CD4-positive, alpha-beta T cell (primary cell): ENCODE measurements at places on chromosomes 3 and 15. TPM values are rescaled to one million over a fixed set of nuclear protein-coding genes. Genes with fewer than 3 reads are reported as not detected.

GRCh38 chr15:90402223-90402622, 14.2 kb downstream of the IQGAP1 start:
- H3K36me3 ChIP-seq, result no peaks in the 10 kb centered on the region
- H3K4me1 ChIP-seq, result peaks cover 38% of the 10 kb centered on the region
- H3K27ac ChIP-seq, result peak overlapping the region; percentile 92
- H3K4me3 ChIP-seq, result no peak overlapping the region
- no peaks in the 10 kb centered on the region for H3K27me3 ChIP-seq

GRCh38 chr3:80556763-80557162, 789.0 kb upstream of the ROBO1 start:
- H3K36me3 ChIP-seq, result no peaks in the 10 kb centered on the region

DNA sequence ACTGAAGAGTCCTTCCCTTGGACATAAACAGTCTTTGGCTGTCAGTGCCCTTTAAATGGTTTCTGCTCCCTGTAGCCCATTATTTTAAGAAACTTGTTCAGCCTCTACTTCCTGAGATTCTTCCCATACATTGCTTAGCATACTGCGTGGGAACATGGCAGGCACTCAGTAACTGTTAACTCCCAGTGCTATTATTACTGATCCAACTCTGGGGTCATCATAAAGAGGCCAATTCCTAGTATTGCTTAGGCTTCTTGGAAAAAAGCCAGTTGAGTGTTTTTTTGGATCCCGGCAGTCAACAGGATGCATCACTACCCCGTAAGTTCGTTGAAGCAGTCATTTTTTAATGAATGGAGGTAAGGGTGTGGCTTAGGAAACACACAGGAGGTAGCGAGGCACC, 206.2 kb upstream of the ADAMTS9 start:
- H3K4me1 ChIP-seq, result no peaks in the 10 kb centered on the region
- DNase-seq, result no peak
- H3K27me3 ChIP-seq, result no peaks in the 10 kb centered on the region
- no peak overlapping the region for H3K27ac ChIP-seq
- H3K36me3 ChIP-seq, result no peaks in the 10 kb centered on the region

DNA sequence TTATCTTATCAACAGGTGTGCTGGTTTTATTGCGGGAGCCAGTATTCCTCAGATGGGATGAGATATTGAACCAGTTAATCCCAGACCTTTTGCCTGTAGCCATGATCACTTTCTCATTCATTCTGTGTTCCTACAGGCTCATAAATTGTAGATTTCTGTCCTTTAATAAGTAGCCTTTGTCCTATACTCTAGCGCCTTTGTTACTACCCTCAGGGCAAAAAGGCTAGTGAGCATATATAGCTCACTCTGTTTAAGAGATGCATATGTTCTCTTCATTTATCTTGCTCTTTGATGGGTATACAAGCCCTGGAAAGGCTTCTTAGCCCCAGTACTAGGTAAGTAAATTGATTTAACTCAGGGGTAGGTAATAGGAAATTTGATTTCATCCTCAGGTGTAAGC, 95.1 kb downstream of the OXSM start:
- no peaks in the 10 kb centered on the region for H3K4me1 ChIP-seq
- no peak overlapping the region for H3K27ac ChIP-seq
- peaks cover 4% of the 10 kb centered on the region for H3K27me3 ChIP-seq
- H3K4me3 ChIP-seq, result no peak overlapping the region
- H3K36me3 ChIP-seq, result no peaks in the 10 kb centered on the region

CACNA1D gene
- total RNA-seq, result not detected

IL17RE gene
- total RNA-seq, result 1.6 TPM

DNA sequence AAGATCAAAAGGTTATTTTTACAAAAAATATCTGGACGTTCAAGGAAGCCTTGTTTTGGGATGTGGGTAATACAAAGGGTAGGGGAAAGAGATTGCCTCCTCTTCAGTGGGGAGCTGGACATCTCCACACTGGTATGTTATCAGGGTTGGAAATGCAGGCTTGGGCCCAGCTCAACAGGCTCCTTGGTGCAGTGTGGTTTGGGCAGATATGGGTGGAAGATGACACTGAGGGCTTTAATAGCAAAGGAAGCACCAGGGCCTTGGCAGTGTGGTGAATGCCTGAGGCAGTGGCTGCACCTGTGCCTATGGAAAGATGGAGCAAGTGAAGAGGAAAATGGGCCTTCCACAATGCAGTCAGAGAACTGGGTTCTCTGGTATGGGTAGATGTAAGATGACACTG, 11.2 kb upstream of the MED12L start:
- H3K36me3 ChIP-seq, result no peaks in the 10 kb centered on the region
- no peak overlapping the region for H3K4me3 ChIP-seq
- peaks cover 5% of the 10 kb centered on the region for H3K27me3 ChIP-seq
- DNase-seq, result no peak
- no peaks in the 10 kb centered on the region for H3K4me1 ChIP-seq

SV2B gene
- not detected for total RNA-seq

GRCh38 chr3:129358772-129359371, 69.6 kb downstream of the EFCAB12 start:
- no peaks in the 10 kb centered on the region for H3K36me3 ChIP-seq
- H3K27me3 ChIP-seq, result no peaks in the 10 kb centered on the region
- H3K4me1 ChIP-seq, result no peaks in the 10 kb centered on the region
- no peak overlapping the region for H3K4me3 ChIP-seq
- no peak overlapping the region for H3K27ac ChIP-seq
- no peak for DNase-seq

DNA sequence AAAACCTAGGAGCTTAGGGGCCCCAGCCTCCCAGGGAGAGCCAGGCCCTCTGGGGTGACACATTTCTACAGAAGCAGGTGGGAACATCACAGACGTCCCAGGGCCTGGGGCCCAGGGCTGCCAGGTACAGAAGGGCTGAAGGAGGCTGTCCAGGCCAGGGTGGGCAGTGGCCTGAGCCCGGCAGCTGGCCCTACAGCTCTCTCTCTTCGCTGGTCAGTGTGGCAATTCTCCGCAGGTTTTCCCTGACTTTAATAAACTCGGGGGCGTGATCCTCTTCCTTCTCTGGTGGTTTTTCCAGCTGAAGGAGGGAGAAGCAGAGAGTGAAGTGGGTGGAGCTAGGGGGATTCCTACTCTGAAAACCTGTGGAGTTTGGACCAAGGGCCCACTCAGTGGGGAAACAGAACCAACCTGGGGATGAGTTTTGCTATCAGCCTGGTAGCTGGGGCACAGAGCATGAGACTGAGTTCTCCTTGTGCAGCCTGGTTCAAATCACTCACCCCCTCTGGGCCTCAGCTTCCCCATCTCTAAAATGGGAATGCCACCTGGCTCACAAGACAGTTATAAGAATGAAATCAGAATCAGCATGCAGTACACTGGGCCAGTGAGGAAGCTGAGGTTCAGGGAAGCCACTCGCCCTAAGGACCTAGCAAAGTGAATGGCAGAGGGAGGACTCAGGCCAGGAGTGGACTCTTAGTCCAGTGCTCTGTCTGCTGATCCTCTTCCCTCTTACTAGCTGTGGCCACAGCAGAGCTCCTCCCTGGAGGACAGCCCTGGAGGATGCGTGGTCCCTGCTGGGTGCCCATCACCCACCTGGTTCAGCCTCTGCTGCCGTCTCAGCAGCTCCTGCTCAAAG, 10.6 kb downstream of the FAM107A start:
- no peaks in the 10 kb centered on the region for H3K36me3 ChIP-seq
- H3K27me3 ChIP-seq, result no peaks in the 10 kb centered on the region
- H3K27ac ChIP-seq, result no peak overlapping the region

DNA sequence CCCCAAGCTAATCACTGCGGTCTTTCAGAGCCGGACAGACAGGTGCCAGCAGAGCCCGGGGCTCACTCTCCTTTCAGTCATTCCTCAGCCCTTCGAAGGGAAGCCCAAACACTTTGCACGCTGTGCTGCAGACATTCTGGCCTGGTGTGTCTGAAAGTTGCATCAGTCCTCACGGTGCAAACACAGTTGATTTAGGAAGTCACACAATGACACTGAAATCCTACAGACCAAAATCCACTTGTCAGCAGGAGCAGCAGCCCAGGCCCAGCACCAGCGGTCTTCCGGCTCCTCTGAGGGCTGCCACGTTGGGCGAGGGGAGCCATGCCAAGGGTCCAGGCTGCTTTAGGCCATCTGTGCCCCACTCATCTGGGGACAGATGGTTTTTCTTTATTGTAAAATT, 61.6 kb downstream of the RGMA start:
- peaks cover 42% of the 10 kb centered on the region for H3K36me3 ChIP-seq
- H3K27me3 ChIP-seq, result no peaks in the 10 kb centered on the region
- H3K4me1 ChIP-seq, result peaks cover 41% of the 10 kb centered on the region

PP2D1 gene
- total RNA-seq, result not detected

DNA sequence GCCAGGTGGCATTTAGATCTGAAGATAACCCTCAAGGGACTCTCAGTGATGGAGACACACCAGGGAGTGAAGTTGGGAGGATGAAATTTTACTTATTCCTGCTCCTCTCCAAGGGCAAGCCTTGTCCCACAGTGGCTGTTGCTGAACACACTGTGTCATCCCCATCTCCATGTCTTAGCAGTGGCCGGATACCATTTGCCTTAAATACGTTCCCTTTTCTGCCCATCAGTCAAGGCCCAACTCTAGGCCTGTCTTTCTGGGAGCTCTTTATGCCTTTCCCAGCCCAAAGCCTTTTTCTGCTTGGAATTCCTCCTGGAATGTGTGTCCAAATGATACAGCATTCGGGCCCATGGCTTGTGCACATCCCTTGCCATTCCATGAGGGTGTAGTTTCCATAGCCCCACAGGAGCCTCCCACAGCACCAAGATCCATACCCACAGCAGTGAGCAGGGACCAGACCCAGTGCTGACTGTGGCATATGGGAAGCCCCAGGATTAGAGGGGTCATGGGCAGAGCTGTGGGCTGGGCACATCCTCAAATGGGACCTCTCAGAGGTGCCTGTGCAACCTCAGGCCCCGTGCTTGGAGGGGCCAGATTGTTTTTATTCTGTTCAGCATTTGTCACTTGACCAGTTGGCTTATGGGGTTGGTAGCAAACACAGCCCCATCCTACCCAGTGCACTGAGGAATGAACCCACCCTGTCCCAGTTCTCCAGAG, 63.7 kb upstream of the PRR23C start:
- H3K4me1 ChIP-seq, result peaks cover 8% of the 10 kb centered on the region
- peaks cover 2% of the 10 kb centered on the region for H3K27me3 ChIP-seq

DNA sequence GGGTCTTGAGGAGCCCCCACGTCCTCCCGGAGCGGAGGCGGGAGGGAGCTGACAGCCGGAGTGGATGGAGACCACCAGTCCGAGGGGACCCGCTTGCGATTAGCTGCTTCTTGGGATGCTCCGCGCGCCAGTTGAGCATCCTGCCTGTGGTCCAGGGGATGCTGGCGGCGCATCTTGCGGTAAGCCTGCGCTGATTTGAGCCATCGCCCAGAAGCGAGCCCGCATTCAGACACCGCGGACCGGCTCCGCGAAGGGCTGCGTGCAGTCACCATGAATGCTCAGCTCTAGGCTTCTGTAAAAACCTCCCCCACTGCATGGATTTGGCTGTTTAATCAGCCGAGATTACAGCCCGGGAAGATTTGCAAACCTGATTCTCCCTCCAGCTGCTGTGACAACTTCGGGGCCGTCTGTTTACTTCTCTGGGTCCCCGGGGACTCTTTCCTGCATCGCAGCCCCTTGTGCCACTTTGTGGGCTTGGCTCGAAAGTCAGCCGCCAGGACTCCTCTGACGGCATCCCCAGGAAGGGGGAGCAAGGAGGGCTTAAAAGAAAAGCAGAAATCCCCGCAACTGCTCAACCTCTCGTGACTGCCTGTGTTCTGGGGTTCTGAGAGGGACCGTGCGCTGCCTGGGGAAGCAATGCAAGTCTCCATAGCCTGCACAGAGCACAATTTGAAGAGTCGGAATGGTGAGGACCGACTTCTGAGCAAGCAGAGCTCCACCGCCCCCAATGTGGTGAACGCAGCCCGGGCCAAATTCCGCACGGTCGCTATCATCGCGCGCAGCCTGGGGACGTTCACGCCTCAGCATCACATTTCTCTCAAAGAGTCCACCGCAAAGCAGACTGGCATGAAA, 171.1 kb downstream of the KCNAB1 start:
- peaks cover 14% of the 10 kb centered on the region for H3K4me1 ChIP-seq
- H3K27ac ChIP-seq, result no peak overlapping the region
- H3K36me3 ChIP-seq, result no peaks in the 10 kb centered on the region
- DNase-seq, result no peak

GRCh38 chr3:16808393-16809107, 76.2 kb upstream of the PLCL2 start:
- no peak for DNase-seq
- no peaks in the 10 kb centered on the region for H3K36me3 ChIP-seq
- H3K27ac ChIP-seq, result no peak overlapping the region
- no peak overlapping the region for H3K4me3 ChIP-seq

GRCh38 chr3:151538456-151539393, 77.9 kb upstream of the IGSF10 start:
- H3K27ac ChIP-seq, result no peak overlapping the region
- DNase-seq, result no peak
- no peaks in the 10 kb centered on the region for H3K4me1 ChIP-seq
- no peaks in the 10 kb centered on the region for H3K36me3 ChIP-seq

DNA sequence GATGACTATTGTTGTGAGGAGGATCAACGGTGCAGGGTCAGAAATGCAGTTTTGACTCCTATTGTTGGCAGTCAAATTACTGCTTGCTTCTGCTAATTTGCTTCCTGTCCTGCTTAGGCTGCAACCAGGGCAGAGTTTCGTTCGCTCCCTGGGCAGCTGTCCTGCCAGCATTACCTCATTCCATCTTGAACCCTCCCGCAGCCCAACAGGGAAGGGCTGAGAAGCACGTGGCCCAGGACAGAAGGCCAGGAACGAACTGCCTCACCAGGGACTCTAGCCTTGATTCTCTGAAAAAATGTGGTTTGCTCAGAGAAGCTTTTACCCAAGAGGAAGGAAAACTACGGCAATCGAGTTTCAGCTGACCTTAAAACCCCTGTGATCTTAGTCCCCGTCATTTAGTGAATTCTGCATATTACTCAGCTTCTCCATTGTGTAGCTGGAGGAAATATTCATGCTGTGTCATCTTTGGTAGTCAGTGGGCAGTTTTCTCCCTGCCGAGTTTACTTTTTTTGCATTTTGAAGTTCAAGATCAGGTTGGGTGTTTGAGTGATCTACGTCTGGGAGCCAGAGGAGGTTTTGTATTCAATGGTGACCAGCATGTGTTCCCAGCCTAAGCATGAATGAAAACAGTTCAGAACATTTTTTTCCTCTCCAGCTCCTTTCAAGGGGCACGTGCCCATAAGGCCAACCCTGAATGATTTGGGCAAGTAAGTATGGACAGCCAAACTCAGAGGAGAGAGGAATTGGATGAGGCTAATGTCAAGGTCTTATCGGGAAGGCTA, 23.0 kb downstream of the TLNRD1 start:
- no peak for DNase-seq
- peaks cover 12% of the 10 kb centered on the region for H3K4me1 ChIP-seq
- no peak overlapping the region for H3K4me3 ChIP-seq
- no peak overlapping the region for H3K27ac ChIP-seq
- H3K27me3 ChIP-seq, result no peaks in the 10 kb centered on the region
- H3K36me3 ChIP-seq, result no peaks in the 10 kb centered on the region

DNA sequence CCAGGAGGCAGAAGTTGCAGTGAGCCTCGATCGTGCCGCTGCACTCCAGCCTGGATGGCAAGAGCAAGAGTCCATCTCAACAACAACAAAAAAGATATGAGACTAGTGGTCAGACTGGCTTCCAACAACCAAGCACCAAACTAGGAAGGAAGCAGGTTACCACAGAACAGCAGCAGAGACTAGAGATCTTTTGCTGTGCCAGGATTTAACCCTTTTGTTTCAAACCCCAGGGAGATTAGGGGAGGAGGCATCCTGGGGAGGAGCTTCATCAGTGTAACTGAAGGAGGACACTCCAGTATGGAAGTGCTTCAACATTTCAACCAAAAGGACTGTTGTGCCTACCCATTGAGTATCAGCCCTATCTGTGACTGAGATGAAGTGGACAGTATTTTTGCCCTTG, 240.3 kb downstream of the ZIC1 start:
- H3K27ac ChIP-seq, result no peak overlapping the region
- no peaks in the 10 kb centered on the region for H3K4me1 ChIP-seq
- no peaks in the 10 kb centered on the region for H3K27me3 ChIP-seq

CHRNA5 gene
- total RNA-seq, result 0.25 TPM
